Fibroblast of upper back skin (primary cell): ENCODE measurements at places on chromosomes 2 and 18.

DNA sequence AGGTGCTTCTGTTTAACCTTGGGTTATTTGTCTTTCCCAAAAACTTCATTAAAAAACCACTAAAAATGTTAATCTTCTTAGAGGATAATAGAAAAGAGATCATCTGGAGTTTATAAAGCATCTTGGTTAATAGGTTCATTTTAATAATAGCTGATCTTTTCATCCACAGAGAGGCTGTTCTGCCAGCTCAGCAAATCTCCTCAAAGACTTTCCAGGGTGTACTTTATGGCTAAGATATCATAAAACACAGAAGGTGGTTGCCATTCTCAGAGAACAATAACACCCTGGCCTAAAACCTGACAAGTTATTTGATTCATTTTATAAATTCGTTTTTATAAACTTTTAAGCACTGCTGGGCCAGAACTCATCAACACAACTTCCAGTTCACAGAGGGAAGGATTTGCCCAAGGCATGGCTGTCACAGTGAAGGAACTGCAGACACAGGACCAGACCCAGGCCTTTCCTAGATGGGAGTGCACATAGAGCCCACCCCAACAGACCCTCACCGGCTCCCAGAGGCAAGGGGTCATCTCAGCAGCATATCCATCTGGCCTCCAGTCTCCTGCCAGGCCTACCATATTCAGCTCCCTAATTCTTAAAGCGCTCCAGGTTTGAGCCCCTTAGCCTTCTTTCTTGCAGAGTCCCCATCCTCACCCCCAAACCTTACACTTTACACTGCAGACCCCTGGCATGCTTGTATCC is 203.4 kb upstream of the RAB6C start:
- no peak for DNase-seq

GRCh38 chr2:216601632-216602409 is 31.4 kb upstream of the IGFBP2 start:
- DNase-seq: no peak

- no peak for DNase-seq
Observed at GRCh38 chr2:160085662-160086061, 23.2 kb upstream of the PLA2R1 start.

DNA sequence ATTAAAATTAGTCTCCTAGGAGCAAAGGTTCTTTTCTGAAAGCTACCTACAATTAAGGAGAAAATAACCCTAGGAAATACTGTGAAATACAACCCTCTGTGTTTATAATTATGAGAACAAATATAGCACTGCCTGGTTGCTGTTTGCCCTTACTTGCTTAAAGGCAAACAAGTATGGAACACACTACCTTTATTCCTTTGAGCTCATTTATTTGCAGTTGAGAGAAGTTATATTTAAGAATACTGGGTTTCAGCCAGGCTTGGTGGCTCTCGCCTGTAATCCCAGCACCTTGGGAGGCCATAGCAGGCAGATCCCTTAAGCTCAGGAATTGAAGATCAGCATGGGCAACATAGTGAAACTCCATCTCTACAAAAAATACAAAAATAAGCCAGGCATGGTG is 23.1 kb upstream of the IAH1 start:
- DNase-seq: no peak

- no peak for DNase-seq
Observed at GRCh38 chr2:239276851-239277250, 124.0 kb downstream of the HDAC4 start.

DNA sequence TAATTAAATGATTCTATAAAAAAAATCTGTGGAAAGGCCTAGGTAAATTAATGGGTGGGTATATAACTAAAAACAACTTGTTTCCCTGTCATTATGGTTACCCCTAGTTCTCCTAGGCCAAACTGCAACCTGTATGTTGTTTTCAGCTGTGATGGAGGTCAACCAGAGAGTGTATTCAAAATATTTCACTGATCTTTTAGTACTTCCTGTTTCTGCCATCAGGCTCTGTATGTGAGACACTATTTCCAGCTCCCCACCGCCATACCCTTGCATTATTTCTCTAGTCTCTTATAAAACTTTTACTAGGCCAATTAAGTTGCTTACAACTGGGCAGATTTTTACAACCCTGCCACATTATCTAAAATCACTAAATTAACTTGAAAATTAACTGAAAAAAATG is 21.0 kb upstream of the CDKL4 start:
- no peak for DNase-seq

DNA sequence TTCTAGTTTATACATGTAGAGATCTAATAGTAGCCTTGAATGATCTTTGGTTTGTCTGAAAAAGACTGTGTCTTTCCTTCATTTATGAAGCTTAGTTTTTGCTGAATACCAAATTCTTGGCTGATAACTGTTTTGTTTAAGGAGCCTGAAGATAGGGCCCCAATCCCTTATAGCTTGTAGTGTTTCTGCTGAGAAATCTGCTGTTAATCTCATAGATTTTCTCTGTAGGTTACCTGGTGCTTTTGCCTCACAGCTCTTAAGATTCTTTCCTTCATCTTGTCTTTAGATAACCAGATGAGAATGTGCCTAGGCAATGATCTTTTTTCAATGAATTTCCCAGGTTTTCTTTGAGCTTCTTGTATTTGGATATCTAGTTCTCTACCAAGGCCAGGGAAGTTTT is 562.1 kb downstream of the XIRP2 start:
- DNase-seq: no peak

DNA sequence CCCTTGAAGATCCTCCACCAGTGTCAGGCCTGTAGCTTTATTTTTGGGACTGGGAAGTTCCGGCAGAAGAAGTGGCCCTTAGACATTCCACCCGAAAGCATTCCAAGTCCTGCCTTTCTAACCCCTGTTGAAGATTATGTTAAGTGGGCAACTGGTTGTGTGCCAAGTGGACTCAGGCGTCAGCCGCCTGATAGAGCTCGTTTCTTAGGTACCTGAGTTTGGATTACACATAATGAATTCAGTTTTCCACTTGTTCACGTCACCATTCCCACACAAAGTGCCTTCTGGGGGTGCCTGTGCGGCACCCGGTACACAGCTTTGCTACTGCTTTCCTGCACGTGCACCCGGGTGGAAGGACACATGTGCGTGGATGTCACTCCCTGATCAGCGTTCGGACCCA is 156.5 kb downstream of the PTGR3 start:
- DNase-seq: no peak

- no peak for DNase-seq
Observed at GRCh38 chr2:45018023-45018422, 8.8 kb upstream of the SIX2 start.

DNA sequence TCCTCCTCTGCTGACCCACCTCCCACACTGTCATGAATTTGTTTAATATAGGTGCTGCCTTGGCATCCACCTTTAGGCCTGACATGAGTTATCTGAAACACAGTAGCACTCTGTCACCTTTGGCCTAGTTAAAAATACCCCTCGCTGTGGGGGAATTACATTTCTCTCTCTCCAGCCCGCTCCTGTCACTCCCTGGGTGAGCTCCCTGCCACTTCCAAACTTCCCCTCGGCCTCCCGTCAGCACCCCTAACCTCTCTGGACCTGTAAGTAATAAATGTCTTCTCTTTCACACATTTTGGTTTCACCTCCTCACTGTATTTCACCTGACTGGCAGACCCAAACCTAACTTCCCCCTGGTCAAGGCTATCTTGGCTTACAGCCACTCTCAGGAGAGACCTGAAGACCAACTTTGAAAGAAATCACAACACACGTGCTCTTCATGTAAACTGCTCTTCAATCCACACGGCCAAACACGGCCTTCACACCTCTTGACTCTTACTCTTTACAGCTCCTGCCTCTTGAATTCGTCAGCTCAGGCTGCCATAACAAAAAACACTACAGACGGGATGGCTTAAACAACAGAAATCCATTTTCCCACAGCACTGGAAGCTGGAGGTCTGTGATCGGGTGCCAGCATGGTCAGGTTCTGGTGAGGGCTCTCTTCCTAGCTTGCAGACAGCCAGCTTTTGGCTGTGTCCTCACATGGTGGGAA is 28.3 kb downstream of the REEP1 start:
- no peak for DNase-seq

- DNase-seq: no peak
Observed at GRCh38 chr2:208093128-208093527, 31.2 kb downstream of the CRYGD start.
